ENCODE measurements at places on chromosomes 12 and 14.

GRCh38 chr12:29889737-29890136 is 106.0 kb upstream of the TMTC1 start:
- no peak for DNase-seq

DNA sequence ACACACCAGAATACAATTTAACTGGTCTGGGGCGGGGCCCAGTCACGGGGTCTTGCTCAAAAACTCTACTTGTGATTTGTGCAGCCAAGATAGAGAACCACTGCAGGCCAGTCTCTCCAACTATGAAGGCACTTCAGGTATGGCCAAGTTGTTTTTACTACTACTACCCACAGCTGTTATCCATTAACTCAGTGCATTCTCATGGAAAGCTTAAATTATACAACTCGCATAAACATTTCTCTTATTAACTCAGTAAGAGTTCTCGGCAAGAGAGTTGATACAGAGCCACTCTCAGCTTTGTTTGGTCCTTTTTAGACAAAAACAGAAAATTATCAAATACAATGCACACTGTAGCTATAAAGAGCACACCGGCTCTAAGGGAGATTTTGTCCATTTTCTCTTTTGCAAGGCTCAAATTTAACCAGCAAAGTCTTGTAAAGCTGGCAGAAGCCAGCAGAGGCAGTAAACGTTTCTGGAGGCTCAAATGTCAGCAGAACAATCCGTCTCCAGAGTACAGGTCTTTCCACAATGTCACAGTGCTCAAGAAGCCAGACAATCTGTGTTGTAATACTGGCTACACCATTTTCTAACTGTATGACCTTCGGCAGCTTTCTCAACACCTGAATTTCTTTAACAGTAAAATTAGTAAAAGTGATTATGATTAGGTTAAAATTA is 85.9 kb downstream of the PTGER2 start:
- no peak for DNase-seq

GRCh38 chr12:12017798-12018197 is 52.9 kb upstream of the BCL2L14 start:
- no peak for DNase-seq

DNA sequence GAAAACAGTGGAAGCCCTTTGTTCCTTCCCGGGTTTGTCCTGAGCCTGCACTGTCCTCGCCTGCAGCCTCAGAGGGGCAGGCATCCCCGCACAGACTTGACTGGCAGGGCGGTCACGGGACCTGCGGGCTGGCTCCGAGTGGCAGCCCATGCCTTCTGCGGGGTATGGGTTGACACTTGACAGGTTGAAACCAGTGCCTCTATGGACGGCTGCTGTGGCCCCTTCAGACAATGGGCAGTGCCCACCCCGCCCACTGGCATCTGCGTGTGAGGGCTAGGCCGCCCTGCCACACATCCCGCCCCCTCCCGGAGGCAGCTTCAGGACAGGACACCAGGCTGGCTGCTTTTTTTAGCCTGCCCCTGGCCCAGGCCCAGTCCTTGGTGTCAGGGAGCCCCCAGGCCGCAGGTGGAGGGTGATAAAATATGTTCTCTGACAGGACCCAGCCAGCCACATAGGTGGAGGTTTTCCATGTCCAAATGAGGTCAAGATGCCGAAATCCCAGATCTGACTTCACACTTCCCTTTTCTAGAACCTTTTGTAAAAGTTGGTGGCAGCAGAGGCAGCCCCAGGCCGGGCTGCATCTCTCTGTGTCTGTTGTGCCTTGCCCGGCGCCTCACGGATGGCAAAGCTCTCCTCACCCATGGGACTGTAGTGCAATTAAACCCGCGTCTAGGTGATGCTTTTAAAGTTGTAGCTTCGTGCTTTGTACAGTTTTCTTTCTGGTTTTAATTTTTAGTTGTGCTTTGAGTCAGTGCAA is 10.0 kb downstream of the ANKRD9 start:
- DNase-seq = no peak

- DNase-seq = peak; percentile 83
Measured at GRCh38 chr12:1422604-1423315, 171.6 kb downstream of the FBXL14 start.

GRCh38 chr12:3284405-3284804 is 206.6 kb upstream of the PRMT8 start:
- no peak for DNase-seq

- DNase-seq = no peak
Measured at GRCh38 chr12:88166179-88166578, 24.1 kb downstream of the TMTC3 start.

DNA sequence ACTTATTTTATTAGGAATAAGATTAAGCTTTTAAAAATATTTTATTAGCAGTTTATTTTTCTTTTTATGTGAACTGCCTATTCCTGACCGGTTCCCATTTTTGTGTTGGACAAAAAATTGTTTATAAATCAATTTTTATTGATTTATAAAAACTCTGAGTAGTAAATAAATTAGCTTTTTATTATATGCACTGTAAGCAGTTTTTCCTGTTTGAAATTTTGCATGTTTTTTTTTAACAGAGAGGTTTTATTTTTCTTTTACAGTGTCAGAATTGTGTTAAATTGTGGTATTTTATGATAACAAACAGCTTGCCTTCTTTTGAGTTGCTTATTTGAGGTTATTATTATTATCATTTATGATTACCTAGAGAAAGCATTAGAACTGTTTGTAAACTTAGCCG is 68.1 kb downstream of the FOXA1 start:
- no peak for DNase-seq

GRCh38 chr14:64758691-64759554 is 54.7 kb downstream of the PLEKHG3 start:
- no peak for DNase-seq

- DNase-seq = peak; percentile 16
Measured at GRCh38 chr14:24806061-24806678, 172.2 kb upstream of the GZMB start.

GRCh38 chr14:93540235-93540634 is 109.5 kb downstream of the UNC79 start:
- DNase-seq = no peak

DNA sequence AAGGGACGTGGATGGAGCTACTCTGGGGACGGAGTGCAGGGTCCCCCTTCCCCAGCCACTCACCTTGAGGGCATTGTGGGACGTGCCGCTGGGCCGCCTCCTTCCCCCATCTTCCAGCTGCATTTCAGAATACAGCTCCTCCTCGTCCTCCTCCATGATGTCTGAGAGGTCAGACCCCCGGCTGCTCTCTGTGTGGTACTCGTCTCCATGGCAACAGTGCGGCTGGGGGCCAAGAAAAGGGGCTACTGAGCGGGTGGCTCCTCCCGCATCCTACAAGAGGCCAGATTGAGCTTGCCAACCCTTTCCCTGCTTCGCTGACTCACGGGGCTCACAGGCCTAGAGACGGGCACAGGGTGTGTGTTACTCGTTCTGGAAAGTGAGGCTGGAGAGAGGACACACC is 90.4 kb downstream of the PIWIL1 start:
- no peak for DNase-seq

DNA sequence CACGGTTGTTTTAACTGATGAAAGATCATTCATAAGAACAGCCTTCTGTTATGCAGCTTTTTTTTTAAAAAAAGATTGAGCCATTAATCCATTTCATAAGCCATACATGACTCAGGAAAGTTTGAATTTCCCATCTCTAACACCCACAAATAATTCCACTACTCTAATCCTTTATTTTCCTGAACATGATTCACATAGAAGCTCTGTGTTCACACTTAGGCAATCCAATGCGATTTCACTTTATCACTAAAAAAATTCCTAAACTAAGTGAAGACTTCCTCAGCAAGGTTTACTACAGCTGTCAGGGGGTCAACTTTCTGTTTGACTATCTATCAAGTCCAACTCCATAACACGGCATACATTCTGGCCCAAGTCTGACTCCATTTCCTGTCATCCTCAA is 25.9 kb downstream of the PKP2 start:
- DNase-seq = no peak

GRCh38 chr12:109763201-109763841 is 49.7 kb downstream of the FAM222A start:
- DNase-seq = no peak

- DNase-seq = no peak
Measured at GRCh38 chr12:27965966-27966365, 6.6 kb downstream of the PTHLH start.

DNA sequence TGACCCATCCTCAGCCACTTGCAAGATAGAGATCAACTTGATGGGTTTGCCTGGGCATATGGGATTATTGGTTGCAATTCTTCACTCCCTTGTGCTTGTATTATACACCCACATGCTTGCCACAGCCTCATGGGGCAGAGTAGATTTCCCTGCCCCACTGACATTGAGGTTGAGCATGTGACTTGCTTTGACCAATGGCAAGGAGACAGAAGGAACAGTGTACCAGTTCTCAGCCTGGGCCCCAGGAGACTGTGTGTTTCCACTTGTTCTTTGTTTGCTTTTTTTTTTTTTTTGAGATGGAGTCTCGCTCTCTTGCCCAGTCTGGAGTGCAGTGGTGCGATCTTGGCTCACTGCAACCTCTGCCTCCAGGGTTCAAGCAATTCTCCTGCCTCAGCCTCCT is 31.8 kb downstream of the CALM1 start:
- DNase-seq = no peak

- DNase-seq = no peak
Measured at GRCh38 chr14:71471634-71472355, 460.4 kb upstream of the RGS6 start.

DNA sequence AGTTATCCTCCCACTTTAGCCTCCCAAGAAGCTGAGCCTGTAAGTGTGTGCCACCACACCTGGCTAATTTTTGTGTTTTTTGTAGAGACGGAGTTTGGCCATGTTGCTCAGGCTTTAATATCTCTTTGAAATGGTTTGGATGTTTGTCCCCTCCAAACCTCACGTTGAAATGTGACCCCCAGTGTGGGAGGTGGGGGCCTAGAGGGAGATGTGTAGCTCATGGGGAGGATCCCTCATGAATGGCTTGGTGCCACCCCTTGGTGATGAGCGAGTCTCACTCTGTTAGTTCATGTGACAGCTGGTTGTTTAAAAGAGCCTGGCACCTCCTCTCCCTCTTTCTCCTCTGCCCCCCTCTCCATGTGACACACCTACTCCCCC is 23.6 kb upstream of the TTC7B start:
- no peak for DNase-seq

GRCh38 chr14:51546099-51546498 is 105.6 kb upstream of the FRMD6 start:
- no peak for DNase-seq

DNA sequence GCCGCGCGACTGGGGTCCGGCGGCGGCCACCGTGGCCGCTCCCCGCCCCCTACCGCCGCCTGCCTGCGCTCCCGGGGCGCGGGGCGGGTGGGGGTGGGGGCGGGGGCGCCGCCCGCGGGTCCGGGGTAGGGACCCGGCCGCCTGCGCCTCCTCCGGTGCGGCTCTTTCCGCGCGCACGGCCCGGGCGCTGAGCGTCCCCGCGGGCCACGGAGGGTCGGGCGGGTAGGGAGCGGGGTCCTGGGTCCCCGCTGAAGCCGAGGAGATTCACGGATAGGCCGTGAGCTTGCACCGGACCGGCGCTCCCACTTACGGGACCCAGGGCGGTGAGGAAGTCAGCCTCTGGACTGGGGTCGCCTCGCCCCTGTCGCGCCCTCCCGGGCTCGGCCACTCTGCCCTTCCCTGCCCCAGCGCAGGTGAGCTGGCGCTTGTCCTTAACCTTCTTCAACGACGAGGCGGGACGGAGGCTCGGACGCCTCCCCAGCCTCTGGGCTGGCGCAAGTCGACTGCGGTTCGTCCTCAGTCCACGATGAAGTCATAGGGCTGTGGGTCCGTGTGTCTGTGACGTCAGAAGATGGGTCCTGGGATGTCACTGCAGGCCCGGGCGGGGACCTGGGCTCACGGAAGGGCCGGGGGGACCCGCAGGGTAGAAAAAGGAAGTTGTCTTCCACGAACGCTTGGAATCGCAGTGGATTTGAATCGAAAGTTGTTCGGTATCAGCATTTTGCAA is 514 bp downstream of the FBXO34 start:
- no peak for DNase-seq

DNA sequence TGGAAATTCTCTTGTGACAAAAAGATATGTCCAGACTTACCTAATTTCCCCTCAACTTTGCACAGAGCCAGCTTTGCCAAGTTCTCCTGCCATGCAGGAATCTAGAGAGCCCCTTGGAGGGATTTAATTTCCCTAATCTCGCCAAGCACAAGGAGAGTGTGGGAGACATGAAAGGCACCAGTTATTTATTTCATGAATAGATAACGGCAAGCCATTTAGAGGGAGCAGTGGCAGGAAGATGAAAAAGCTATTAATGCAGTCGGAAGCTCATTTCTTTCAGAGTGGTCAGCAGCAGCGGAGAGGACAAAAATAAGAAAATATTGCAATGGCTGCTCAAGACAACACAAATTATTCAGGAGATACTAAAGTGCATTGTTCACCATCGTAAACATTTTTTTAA is 150.9 kb upstream of the WSCD2 start:
- DNase-seq = no peak

DNA sequence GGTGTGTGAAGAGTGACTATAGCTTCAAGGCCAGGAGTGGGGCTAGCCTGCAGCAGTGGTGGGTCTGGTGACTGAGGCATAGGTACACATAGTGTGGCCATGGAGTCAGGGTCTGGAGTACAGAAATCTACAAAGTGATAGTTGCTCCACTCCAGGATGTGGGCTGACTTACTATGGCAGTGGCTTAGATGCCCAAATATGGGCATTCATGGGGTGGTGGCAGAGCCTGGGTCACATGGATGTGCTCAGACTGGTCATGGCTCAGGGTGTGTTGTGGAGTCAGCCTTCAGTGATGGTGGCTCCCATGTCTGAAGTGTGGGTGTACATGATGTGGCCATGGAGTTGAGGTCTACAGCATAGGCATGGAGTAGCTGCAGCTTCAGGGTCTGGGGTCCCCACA is 27.3 kb downstream of the CLEC6A start:
- DNase-seq = no peak

- DNase-seq = no peak
Measured at GRCh38 chr14:34069854-34070582, 119.1 kb upstream of the EGLN3 start.

- DNase-seq = no peak
Measured at GRCh38 chr14:89833120-89833532, 121.4 kb downstream of the EFCAB11 start.

- DNase-seq = no peak
Measured at GRCh38 chr12:30902596-30902995, 24.0 kb upstream of the TSPAN11 start.

DNA sequence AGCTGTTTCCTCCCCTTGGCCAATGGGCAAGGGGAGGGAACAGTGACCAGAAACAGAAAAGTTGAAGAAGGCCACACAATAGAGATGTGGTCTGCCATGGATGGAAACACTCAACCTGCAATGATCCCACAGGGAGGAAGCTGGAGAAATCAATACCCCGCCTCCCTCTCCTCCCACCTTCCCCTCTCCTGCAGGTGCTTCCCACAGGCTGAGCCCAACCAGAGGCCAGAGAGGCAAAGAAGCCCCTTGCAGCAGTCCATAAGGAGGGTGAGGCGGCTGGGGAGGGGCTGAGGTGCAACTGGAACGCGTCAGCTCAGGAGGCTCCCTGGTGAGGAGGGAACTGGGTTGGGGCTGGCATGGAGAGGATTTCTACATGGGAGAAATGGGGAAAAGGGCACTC is 84.0 kb downstream of the RNF34 start:
- DNase-seq = no peak

- no peak for DNase-seq
Measured at GRCh38 chr12:58502226-58502625, 418.1 kb downstream of the LRIG3 start.

Data from GM12878 (cell line).